ENCODE measurements at places on chromosomes 3 and 15.

DNA sequence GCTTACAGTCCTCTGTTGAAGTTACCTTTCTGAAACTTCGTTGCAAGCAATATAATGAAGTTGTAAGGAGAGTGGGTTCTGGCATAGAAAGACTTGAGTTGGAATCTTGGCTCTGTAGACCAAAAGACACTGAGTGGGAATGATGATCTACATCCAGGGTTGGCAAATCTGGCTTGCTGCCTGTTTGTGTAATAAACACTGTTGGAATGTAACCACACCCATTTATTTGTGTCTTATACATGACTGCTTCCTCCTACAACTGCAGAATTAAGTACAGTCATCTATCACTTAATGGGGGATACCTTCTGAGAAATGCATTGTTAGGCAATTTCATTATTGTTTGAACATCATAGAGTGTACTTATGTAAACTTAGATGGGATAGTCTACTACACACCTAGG is 178.4 kb upstream of the SUCLG2 start:
- DNase-seq = peak; percentile 18

DNA sequence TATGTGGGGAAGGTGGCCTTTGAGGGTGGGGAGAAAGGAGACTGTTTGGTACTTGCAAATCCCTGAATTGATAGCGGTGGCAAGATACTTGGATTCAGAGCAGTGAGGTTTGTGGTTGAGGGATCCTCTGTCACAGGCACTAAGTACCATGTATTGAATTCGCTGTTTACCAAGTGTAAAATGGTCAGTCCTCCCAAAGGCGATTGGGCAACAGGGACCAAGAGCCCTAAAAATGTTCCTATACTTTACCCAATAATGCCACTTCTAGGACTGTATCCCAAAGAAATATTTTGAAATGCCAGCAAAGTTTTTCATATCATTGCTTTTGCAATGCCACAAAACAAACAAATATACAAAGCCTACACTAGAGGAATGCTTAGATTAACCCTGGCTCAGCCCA is 43.4 kb upstream of the MRPS22 start:
- DNase-seq = no peak

- no peak for DNase-seq
These were observed 86.9 kb downstream of the KLF15 start for GRCh38 chr3:126270145-126270811.

DNA sequence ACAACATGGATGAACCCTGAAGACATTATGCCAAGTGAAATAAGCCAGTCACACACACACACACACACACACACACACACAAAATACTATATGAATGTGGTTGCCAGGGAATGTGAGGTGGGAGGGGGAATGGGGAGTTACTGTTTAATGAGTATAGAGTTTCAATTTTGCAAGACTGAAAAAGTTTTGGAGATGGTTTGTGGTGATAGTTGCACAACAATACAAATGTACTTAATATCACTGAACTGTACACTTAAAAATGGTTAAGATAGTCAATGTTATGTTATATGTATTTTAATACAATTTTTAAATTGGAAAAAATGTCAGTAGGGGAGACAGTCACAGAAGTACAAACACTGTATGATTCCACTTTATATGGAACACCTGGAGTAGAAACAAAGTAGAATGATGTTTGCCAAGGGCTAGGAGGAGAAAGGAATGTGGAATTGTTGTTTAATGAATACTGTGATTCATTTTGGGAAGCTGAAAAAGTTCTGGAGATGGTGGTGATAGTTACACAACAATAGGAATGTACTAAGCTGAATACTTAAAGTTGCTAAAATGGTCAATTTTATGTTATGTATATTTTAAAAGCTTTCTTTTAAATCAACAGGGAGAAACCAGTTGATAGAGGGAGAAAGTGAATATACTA is 76.6 kb downstream of the RPL39L start:
- DNase-seq = no peak

- no peak for DNase-seq
These were observed 137.0 kb downstream of the DNAJB8 start for GRCh38 chr3:128329491-128330213.

All from ELR (cell line).